Activated naive CD8-positive, alpha-beta T cell treated with anti-CD3 and anti-CD28 coated beads, Interleukin-2, amount 10 ng/mL, durations not matched to agents 7 days and 5 days (primary cell): ENCODE measurements at places on chromosomes 16 and 17. TPM values are rescaled to one million over a fixed set of nuclear protein-coding genes. Genes with fewer than 3 reads are reported as not detected.

DNA sequence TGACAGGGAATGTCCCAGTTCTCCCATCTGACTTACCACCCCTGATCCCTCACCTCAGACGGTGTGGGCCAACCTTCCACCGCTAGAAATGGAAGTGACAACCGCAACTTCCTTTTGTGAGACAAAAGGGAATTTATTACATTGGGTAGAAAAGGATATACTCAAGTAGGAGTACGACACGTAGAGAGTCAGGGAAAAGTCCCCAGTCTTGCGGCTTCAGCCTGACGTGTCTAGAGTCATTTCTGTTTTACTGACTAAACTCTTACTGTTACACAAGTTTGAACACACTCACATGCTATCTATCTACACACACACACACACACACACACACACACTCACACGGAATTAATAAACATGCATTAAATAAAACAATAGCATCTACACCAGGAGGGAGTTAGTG lies 178.9 kb downstream of the COPRS start:
- no peak for DNase-seq
- H3K36me3 ChIP-seq: no peaks in the 10 kb centered on the region
- H3K27me3 ChIP-seq: peaks cover 33% of the 10 kb centered on the region
- peaks cover 7% of the 10 kb centered on the region for H3K4me1 ChIP-seq
- H3K4me3 ChIP-seq: no peak overlapping the region

DNA sequence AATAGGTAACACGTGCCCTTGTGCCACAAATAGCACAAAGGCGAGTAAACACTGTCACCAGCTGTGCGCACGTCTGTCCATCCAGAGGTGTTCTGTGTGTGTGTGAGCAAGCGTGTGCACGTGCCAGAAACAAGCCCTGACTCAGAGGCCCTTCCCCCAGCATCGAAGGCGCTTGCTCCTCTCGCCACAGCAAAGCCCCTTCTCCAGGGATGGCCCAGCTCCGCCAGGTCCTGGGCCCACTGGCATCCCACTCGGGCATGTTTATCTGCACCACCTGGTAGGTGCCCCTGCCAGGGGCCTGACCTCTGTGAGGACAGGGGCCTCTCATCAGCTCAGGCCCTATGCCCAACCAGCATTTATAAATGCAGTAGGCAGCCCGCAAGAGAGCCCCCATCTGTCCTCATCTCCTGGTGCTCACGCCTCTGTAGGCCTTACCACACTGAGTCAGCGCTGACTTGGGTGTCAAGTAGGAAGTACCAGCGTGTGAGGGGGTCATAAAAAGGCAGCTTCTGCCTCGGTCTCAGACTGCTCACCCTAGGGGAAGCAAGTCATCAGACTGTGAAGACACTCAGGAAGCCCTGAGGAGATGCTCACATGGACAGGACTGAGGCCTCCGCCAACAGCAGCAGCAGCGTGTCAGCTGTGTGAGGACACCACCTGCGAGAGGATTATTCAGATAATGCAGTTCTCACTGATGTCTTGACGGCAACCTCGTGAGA lies 10.8 kb downstream of the TMEM235 start:
- no peak overlapping the region for H3K4me3 ChIP-seq
- H3K27me3 ChIP-seq: peaks cover 15% of the 10 kb centered on the region
- H3K4me1 ChIP-seq: peaks cover 6% of the 10 kb centered on the region
- no peak for DNase-seq
- H3K27ac ChIP-seq: no peak overlapping the region
- H3K36me3 ChIP-seq: no peaks in the 10 kb centered on the region

DNA sequence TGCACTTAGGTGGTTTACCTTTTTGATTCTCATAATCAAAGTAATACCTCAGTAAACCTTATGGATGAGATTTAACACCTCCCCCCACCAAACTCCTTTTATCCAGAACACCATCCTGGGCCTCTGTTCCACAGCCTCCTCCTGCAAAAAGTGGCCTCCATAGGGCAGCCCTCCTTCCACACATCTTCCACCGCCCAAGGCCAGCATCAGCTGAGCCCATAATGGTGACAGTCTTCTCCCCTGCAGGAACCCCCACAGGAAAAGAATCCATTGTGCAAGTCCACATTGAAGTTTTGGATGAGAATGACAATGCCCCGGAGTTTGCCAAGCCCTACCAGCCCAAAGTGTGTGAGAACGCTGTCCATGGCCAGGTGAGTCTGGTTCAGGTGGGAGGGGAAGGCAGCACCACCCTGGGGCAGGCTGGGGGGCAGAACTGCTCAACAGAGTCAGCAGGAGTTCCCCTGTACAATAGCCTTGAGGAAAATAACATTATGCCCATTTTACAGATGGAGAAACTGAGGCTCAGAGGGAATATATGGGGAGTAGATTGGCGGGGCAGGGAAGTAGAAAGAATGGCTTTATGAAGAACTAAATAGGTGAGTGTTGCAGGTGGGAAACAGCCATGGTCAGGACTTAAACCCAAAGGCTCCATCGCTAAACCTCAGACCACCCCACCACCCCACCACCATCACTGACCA lies 29.2 kb upstream of the BEAN1 start:
- no peak for DNase-seq
- H3K27me3 ChIP-seq: peaks cover 17% of the 10 kb centered on the region
- no peaks in the 10 kb centered on the region for H3K4me1 ChIP-seq

GRCh38 chr16:11405331-11406176 lies 60.3 kb downstream of the RMI2 start:
- no peaks in the 10 kb centered on the region for H3K36me3 ChIP-seq
- no peaks in the 10 kb centered on the region for H3K27me3 ChIP-seq
- no peak overlapping the region for H3K27ac ChIP-seq
- DNase-seq: peak; percentile 70
- no peak overlapping the region for H3K4me3 ChIP-seq

DNA sequence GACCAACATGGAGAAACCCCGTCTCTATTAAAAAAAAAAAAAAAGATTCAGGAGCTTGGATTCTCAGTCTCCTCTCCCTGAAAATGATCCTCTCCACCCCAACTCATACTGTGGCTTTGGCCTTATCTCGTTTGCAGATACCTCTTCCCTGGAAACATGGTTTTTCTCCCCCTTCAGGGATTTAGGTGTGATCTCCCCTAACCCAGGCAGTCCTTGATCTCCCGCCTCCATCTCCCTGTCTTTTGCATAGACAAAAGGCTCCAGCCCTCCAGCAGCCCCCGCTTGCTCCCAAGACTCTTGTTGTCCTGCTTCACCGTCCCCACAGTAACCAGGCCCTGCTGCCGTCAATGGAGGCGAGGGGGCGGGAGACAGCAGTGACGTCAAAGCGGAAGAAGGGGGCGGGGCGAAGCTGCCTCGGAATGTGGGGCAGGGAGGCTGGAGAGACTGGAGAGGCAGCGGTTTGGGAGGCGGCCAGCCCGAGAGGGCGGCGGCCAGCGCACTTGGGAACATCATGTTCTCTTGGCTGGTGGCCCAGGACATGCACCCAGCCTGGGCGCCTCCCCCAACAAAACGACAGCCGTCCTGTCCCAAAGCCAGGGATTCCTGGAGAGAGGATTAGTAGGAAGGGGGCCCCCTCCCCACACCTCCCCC lies 1.9 kb upstream of the PER1 start:
- H3K36me3 ChIP-seq: peaks cover 5% of the 10 kb centered on the region
- peak; percentile 89 for DNase-seq
- H3K27ac ChIP-seq: no peak overlapping the region
- H3K4me1 ChIP-seq: peaks cover 44% of the 10 kb centered on the region

DNA sequence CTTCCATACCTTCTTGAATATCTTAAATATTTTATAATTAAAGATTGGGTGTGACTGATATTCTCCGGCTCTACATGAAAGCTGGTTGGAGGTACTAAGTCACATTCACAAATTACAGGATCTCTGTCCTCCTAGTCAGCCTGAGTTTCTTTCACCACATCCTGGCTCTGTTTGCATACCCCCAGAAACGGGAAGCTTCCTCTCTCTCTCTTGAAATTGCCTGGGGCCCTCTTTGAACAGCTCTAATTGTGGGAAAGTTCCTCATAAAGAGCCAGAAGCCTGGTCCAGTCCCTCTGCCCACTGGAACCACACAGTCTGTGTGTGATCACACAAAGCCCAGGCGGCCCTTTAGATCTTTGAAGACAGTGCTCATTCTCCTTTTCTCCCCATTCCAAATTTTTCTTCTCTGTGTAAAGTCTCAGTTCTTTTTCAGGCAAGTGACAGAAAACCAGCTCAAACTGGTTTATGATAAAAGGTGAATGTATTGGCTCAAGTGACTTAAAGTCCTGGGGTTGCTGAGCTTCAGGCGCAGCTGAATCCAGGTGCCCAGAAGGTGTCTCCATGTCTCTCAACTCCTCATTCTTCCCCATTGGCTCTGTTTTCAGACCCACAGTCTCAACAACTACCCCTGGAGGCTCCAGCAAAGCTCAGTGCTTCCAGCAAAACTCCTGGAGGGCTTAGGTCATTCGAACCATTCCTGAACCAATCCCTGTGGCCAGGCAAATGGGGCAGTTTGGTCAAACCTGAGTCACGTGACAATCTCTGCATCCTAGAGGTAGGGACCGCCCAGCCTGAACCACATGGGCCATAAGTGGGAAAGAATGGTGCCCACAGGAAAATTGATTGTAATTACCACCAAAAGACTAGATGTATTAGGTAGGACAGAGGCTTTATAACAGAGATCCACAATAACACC lies 8.5 kb upstream of the RAI1 start:
- no peak for DNase-seq
- H3K27ac ChIP-seq: peak overlapping the region; percentile 51
- H3K4me1 ChIP-seq: peaks cover 51% of the 10 kb centered on the region
- no peaks in the 10 kb centered on the region for H3K36me3 ChIP-seq

GRCh38 chr16:54193665-54194333 lies 92.8 kb downstream of the IRX3 start:
- H3K27ac ChIP-seq: no peak overlapping the region
- peaks cover 2% of the 10 kb centered on the region for H3K4me1 ChIP-seq
- no peak overlapping the region for H3K4me3 ChIP-seq
- H3K36me3 ChIP-seq: no peaks in the 10 kb centered on the region
- DNase-seq: peak; percentile 57

DNA sequence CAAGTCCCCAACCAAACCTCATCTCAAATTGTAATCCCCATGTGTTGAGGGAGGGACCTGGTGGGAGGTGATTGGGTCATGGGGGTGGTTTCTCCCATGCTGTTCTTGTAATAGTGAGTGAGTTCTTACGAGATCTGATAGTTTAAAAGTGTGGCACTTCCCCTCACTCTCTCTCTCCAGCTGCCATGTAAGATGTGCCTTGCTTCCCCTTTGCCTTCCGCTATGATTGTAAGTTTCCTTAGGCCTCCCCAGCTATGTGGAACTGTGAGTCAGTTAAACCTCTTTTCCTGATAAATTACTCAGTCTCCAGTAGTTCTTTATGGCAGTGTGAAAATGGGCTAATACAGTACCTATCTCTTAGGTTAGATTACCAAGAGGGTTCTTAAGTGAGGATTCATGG lies 5.8 kb downstream of the PMFBP1 start:
- H3K4me1 ChIP-seq: no peaks in the 10 kb centered on the region
- H3K36me3 ChIP-seq: no peaks in the 10 kb centered on the region
- H3K27ac ChIP-seq: no peak overlapping the region
- no peaks in the 10 kb centered on the region for H3K27me3 ChIP-seq
- no peak overlapping the region for H3K4me3 ChIP-seq
- DNase-seq: no peak

- H3K4me1 ChIP-seq: peaks cover 2% of the 10 kb centered on the region
- no peak overlapping the region for H3K27ac ChIP-seq
- no peaks in the 10 kb centered on the region for H3K36me3 ChIP-seq
Observed at GRCh38 chr16:10558746-10559641, 21.4 kb downstream of the EMP2 start.

GRCh38 chr17:70655176-70655958 lies 486.0 kb downstream of the KCNJ2 start:
- no peak overlapping the region for H3K27ac ChIP-seq
- H3K27me3 ChIP-seq: peaks cover 2% of the 10 kb centered on the region
- H3K4me3 ChIP-seq: no peak overlapping the region
- H3K4me1 ChIP-seq: no peaks in the 10 kb centered on the region
- no peak for DNase-seq

GRCh38 chr17:65193716-65194293 lies 56.6 kb downstream of the RGS9 start:
- DNase-seq: no peak
- no peaks in the 10 kb centered on the region for H3K36me3 ChIP-seq
- peaks cover 13% of the 10 kb centered on the region for H3K4me1 ChIP-seq

DNA sequence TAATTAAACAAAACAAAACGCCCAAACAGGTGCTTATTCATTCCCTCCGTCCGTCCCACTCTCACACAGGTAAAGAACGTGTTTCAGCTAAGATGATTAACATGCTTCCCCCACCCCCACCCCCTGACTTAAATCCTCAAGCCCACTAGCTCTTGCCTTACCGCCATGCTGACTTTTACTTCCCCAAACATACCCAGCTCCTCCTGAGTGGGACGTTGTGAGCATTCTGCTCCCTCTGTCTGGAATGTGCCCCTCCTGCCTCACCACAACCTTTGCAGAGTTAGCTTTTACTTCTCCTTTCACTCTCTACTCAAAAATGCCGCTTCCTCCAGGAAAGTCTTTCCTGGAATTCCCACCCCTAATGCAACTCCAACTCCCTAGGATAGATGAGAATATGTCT lies 774.0 kb upstream of the RBFOX1 start:
- no peaks in the 10 kb centered on the region for H3K36me3 ChIP-seq
- DNase-seq: no peak
- H3K4me1 ChIP-seq: no peaks in the 10 kb centered on the region

DNA sequence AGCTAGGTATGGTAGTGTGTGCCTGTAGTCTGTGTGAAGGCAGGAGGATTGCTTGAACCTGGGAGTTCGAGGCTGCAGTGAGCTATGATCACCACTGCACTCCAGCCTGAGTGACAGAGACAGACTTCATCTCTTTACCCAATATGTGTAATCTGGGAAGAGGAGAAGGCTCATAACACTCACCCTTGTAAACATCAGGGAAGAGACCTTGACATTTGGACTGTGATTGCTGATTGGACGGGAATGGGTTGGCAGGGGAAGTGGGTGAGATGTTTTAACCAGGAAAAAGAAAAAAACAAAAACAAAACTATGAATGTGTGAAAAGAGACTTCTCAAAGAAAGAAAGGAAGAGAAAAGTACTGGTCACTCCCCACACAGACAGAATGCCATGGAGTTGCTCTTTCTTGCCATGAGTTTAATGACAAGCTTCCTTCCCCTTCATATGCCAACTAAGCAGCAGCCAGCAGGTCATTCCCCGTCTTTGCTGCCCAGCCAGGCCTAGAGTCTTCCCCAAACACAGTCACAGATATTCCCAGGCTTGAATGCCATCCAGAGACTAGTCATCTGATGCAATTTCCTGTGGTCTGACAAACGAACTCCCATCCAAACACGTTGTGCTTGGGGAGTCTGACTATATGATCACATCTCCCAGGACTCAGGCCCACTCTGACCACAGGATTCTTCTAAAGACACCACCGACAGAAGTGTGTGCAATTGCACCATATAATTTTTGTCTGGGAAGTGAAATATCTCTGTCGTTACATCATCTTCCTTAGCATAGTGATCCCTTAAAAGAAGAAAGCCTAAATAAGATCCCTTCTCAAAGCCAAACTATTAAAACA lies 3.6 kb upstream of the XAF1 start:
- DNase-seq: no peak
- H3K4me3 ChIP-seq: no peak overlapping the region
- H3K27ac ChIP-seq: peak overlapping the region; percentile 74
- peaks cover 18% of the 10 kb centered on the region for H3K27me3 ChIP-seq

MYLK3 gene
- total RNA-seq: not detected

TBC1D3K gene
- not detected for total RNA-seq

NPB gene
- 1.0 TPM for total RNA-seq

ASB16 gene
- 0.19 TPM for total RNA-seq

PIRT gene
- total RNA-seq: not detected
